ENCODE measurements at places on chromosomes 12 and 14. TPM values are rescaled to one million over a fixed set of nuclear protein-coding genes. Genes with fewer than 3 reads are reported as not detected.

DNA sequence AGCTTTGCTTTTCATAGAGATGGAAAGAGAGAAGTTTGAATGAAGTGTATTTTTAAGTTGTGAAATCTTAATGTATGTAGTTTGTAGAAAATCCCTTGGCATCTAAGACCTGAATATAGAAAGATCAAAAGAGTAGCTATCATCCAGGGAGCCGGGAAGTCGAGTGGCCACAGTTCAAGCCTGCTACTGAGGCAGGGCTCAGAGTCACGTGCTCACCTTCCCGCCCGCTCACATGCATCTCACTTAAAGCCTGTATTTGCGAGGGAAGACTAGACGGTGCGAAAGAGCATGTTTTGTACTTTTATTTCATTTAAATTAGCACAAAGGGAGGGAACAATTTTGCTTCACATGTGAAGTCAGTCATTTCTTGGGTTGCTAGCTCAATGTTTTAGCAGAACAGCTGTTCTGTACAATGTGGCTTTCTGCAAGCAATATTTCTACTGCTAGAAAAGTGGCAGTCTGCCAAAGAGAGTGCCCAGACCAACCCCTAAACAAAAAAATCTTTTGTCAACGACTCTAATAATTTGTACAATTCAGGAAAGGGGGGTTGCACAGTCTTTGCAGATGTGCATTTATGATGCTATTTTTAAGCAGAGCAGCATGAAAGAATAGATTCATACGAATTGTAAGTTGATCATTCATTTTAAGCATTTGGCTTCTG is 290.7 kb downstream of the NPAS3 start:
- H3K4me1 ChIP-seq, result peaks cover 16% of the 10 kb centered on the region
- no peaks in the 10 kb centered on the region for H3K36me3 ChIP-seq
- H3K27me3 ChIP-seq, result no peaks in the 10 kb centered on the region
- H3K4me3 ChIP-seq, result no peak overlapping the region

DNA sequence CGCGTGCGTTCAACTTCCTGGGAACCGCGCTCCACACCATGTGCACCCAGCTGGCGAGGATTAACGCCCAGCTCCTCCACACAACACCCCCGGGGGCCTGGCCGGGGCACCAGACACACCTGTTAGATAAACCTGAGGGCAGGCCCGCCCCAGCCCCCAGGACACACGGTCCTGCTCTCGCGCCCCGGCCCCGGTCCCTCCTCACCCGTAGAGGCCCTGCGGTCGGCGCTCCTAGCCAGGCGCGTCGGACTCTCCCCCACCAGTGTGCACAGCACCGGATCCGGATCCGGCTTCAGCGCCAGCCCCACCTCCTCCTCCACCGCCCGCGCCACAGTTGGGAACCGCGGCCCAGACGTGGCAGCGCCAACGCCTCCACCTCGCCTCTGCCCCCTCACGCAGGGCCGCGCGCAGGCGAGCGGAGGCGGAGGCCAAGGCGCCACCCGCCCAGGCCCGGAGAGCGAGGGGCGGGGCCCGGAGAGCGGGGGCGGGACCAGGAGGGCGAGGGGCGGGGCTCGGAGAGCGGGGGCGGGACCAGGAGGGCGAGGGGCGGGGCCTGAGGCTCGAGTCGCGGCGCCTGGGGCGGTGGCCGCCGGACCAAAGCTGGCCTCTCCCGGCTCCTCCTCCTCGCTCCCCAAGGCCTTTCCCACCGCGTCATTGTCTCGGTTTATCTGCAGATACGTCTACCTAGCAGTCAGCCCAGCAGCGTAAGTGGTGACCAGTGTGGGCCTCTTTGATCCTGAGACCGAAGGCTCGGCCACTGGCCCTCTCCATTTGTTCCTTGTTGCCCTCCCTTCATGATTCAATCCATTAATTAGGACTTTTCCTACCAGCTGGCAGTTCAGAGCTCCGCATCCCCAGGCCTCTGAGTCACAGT is at the start of gene GNPNAT1:
GNPNAT1 (minus strand) TSS at position 385 of the 874 bp plus-strand sequence. CDS start 6,957 bp downstream, outside the sequence.
- peak within 1 kb of the TSS; percentile 87 for H3K27ac ChIP-seq
- H3K4me3 ChIP-seq, result peak within 1 kb of the TSS; percentile 73
- peak; percentile 98 for DNase-seq
- no peaks in the 10 kb centered on the region for H3K4me1 ChIP-seq

DNA sequence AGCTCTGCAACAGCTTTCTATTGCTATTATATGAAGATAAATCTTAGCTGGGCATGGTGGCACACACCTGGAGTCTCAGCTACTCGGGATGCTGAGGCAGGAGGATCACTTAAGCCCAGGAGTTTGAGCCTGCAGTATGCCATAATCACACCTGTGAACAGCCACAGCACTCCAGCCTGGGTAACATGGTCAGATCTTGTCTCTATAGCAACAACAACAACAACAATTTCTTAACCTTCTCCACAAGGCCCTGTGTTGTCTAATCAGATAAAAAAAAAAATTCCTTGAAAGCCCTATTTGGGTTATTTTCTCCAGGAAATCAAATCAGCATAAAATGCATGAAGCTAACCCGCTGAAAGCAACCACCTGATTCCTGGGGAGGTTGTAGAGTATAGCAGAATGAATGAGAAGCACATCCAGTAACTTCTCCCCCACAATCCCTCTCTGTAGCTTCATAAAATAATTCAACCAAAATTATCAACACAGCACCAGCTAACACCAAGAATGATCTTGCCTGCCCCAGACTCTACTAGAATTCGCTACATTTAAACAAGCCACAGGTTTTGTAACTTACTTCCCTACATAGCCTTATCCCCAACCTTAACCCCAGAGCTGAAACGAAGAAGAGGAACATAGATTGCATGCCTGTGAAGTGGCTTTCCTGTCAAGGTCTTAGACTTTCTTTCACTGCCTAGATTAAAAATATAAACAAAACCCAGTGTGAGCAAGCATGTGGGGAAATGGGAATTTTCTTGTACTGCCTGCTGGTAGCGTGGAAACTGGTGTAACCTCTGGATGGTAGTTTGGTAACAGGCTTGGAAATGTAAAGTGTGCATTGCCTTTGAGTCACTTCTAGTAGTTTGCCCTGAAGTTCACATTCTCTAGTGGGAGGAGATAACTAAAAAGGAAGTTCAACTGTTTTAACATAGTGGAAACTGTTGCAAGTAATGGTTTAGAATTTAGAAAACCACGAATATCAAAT is 6.0 kb upstream of the STK38L start:
- H3K4me3 ChIP-seq, result no peak overlapping the region
- H3K4me1 ChIP-seq, result no peaks in the 10 kb centered on the region
- H3K36me3 ChIP-seq, result no peaks in the 10 kb centered on the region
- H3K27me3 ChIP-seq, result no peaks in the 10 kb centered on the region
- H3K27ac ChIP-seq, result no peak overlapping the region
- DNase-seq, result no peak

DNA sequence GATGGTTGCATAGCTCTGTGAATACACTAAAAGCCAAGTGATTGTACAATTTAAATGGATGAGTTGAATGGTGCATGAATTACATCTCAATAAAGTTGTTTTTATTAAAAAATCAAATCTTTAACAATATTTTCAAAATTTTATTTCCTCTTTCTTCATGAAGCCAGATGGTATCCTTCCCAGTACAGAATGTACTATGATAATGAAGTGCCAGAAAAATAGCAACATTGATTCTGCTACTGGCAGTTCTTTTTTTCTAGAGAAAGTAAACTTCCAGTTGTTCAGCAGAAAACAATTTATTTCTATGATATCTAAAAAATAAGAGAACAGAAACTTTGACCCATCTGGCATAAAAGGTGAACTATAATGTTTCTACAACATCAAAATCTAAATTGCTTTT is 61.5 kb downstream of the SLC2A13 start:
- H3K27me3 ChIP-seq, result no peaks in the 10 kb centered on the region
- no peaks in the 10 kb centered on the region for H3K4me1 ChIP-seq
- no peaks in the 10 kb centered on the region for H3K36me3 ChIP-seq
- no peak overlapping the region for H3K4me3 ChIP-seq
- H3K27ac ChIP-seq, result no peak overlapping the region

The ANKRD33 gene
- polyA plus RNA-seq, result not detected

The TGM1 gene
- polyA plus RNA-seq, result 3.0 TPM
